ENCODE measurements at places on chromosomes 12 and 14.

GRCh38 chr12:124487066-124487833, 80.2 kb downstream of the NCOR2 start:
- no peak for DNase-seq

DNA sequence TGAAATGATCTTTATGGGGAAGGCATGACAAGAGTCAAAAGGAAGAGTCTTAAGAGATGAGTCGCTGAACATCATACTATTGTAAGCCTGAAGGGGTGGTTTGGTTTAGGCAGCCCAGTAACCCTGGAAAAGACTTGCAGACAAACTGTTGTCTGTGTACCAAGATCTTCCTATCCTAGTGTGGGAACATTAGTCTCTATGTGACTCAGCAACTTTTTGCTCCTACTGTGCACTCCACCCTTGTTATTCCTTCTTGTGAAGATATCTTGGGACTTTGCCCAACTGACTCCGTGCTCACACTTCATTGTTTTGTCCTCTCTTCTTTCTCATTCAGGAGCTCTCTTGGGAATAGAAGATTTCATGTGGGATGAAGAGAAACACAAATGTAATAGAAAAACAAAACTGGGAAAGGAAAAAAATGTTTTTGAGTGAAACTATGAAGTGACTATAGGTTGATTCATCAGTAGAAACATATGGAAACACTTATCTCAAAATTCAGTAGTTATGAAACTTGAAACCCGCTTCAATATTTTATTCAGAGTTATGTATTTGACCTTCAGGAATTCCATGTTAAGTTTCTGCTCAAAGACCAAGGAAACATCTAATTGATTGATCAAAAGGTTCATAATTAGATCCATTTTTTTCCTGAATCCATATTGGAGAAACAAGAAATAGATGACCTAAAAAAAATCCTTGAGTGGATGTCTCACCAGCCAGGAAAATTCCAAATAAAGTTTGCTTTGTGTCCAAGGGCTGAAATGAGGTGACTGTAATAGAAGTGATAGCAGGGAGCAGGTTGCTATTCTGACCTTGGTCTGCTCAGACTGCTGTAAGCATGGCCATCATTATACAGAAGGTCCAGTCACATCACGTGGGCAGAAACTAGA, 67.2 kb downstream of the BTG1 start:
- DNase-seq: no peak

DNA sequence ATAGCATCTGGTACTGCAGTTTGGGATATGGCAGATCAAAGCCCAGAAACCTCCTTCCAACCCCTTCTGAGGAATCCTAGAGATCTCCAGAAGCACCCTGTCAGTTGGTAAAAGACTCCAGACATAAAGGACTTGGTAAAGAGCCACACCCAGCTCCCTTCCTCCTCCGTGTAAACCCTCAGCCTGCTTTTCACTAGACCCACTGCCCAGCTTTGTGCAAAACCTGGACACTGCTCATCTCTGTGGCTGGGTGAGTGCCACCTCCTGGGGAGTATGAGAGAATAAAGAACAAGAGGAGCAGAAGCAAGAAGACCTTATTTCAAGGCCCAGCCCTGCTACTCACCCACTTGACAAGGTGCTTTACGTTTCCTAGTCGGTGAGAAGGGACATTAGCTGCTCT, 33.0 kb downstream of the ANO2 start:
- DNase-seq: no peak

DNA sequence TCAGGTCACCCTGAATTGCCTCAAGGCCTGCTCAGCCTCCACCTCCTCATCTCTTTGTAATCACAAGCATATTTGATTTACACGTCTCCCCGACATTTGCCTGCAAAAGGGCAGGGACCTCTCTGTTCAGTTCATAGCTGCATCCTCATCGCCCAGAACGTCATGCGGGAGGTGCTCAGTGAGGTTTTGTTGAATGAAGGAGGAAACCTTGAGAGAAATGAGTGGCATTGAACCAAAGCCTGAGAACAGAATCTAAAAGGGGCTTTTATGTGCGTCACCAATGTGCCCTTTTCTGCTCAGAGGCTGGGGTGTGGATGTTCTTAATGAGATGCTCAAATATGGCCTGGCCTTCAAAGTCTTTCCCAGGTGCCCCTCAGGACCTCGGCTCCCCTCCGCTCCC, 50.0 kb upstream of the LHX5 start:
- no peak for DNase-seq

- no peak for DNase-seq
Observed at GRCh38 chr14:61491876-61492434, 170.6 kb downstream of the PRKCH start.

DNA sequence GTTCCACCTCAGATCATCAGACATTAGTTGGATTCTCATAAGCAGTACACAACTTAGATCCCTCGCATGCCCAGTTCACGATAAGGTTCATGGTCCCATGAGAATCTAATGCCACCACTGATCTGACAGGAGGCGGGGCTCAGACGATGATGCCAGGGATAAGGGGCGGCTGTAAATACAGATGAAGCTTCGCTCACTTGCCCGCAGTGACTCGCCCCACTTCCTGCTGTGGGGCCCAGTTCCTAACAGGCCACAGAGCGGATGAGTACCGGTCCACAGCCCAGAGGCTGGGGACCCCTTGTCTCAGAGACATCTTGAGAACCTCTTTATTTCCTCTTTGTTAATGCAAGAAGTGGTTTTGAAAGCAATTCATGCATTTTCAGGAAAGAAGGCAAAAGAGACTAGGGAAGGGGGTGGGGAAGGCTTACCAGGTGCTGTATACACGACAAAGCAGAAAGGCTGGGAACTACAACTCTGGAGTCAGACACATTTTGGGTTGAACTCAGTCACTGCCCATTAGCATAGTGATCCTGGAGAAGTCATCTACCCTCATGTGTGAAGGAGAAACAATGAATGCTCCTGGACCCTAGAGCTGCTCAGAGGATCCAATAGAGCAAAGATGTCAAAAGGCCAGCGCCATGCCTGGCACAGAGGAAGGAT, 68.7 kb downstream of the EID3 start:
- DNase-seq: no peak

DNA sequence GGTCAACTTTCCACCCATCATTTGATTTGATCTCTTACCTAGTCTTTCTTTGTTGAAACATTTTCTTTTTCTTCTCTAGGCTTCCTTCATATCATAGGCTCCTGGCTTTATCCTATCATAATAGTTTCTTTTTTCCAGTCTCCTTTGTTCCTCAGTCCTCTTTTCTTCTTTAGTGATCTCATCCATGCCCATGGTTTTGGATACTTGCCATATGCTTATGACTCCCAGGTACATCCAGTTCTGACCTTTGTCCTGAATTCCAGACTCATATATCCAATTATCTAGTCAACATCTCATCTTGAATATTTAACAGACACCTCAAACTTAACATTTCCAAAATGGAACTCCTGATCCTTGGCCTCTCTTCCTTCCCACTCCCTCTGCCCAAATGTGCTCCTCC, 36.1 kb upstream of the KRAS start:
- no peak for DNase-seq

DNA sequence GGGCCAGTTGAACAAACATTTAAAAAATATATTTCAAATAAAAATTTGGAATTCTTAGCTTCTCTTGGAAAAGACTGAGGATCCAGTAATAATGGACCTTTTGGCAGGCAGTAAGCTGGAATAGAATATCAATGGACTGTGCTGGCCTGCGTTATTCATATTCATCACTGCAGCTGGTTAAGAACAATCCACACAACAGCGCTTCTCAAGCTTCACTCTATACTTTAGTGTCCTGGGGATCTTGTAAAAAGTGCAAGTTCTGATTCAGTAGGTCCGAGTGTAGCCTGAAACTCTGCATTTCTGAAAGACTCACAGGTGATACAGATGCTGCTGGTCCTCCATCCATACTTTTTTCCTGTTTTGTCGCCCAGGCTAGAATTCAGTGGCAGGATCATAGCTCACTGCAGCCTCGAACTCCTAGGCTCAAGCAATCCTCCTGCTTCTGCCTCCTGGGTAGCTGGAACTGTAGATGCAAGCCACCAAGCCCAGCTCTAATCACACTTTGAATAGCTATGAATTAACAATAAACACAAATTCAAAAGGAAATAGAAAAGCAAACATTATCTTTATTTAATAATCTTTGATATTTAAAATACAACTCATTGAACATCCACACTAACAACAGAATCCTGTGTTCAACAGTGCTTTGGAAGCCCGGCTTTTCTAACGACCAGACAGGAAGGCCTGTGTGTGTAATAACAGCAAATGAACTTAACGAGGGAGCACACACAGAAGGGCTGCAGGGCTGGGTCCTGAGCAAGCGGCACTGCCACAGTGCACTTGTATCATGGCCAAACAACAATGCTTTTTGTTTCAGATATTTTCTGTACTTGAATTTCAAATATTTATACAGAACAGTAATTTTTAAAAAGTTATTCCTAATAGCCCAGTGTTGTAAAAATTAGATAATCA, 18.4 kb upstream of the TRIP11 start:
- DNase-seq: no peak

DNA sequence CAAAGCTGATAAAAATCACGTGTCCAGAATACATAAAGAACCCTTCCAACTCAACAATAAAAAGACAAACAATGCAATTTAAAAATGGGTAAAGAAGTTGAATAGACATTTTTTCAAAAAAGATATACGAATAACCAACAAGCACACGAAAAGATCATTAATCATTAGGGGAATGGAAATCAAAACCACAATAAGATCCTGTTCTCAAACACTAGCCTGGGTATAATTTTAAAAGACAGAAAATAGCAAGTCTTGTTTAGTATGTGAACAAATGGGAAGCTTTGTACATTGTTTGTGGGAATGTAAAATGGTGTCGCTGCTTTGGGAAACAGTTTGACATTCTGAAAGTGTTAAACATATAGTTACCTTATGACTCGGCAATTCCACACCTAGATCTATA, 86.3 kb upstream of the LMNTD1 start:
- DNase-seq: no peak

DNA sequence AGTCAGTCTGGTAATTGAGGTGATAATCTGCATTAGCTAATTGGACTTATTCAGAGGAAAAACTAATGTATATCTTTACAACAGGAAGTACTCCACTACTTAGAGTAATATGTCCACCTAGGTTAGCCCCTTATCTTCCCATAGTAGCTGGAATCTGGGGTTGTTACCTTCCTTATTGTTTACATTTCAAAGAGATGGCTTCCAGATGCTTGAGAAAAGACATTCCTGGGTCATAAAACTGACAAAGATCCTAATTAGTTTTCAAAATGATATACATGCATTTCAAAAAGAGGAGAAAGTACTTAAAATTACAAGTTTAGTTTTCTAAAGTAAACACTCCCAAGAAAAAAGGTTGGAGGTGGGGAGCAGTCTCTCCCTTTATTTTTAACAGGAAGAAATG, 78.1 kb downstream of the RPL10L start:
- DNase-seq: no peak

DNA sequence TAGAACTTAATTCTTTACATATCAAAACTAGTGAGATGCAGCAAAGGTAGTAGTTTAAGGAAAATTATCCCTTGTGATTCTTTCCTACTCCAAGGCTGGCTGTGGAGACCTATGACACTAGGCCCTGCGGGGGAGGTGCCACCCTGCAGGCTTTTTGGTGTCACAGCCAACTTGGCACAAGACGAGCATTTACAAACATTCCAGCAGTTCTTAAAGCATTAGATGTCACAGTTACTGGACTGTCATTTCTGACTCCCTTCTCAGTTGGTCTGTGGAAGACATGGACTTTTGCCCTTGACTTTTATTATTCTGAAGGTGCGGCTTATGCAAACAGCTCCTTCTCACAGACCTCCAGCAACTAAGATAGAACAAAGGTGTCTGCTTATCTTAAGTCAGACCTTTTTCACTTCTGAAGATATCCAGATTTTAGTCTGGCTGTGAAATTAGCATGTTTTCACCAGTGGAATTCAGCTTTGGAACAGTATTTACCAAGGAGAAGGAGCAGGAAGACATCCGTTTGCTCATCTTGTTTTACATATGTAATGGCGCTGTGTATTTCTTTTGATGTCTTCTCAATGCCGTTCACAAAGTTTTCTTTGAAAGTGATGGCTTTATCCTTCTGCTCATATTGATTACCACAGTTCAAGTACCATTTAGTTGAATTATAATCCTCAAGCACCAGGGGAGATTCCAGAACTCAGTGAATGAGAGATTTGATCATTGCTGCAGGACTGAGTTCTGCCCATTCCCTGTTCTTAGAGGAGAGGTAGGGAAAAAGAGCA, 17.9 kb downstream of the SRGAP1 start:
- peak; percentile 10 for DNase-seq

GRCh38 chr12:6646276-6647082, 753 bp downstream of the ACRBP start:
- DNase-seq: no peak

GRCh38 chr12:18683327-18684013, 54.3 kb downstream of the PLCZ1 start:
- no peak for DNase-seq

DNA sequence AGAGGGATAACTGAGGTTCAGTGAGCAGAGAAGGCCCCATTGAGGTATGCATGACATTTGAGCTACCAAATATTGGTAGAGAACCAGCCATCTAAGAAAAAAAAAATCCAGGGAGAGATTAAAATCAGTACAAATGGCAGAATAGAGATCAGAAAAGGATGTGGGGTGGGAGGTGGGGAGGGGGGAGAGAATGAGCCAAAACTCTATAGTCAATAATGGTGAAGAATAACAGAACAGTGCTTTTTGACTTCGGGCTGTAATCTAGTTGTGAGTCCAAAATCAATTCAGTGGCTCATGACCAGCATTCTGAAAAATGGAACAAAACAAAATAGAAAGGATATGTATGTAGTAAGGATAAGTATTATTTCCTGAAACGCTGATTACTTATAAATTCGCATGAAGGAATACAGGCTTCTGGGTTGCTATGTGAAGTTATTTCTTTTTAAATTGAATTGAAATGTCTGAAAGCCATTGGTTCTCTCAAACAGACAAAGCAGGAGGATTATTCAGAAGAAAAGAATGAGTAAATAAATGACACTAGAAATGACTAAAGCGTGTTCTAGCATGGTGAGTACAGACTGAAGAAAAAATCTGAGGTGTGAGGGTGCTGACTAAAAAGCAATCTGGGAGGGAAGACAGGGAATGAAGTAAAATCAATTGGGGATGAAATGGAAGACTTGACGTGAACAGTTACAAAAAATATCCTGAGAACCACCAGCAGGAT, 72.4 kb downstream of the ATP2B1 start:
- DNase-seq: no peak
